ENCODE measurements at places on chromosomes 1 and 21.

DNA sequence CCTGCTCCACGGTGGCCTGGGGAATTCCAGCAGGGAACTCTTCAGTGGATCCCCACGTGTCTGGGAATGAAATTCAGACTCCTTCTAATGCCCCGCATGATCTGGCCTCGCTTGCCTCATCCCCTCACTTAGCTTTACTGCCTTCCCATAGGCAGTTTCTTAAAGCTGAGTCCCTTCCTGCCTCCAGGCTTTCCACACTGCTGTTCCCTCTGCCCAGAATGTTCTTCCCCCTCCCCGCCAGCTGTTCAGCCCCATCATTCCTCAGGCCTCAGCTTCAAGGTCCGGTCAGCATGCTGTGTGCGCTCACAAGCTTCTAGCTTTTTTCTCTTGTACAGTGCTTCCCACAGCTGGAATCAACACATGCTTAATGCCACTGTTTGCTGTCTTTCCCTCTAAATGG, 54.9 kb upstream of the WASF2 start:
- DNase-seq, result no peak

- no peak for DNase-seq
Observed at GRCh38 chr1:112402682-112403643, 6.9 kb downstream of the CTTNBP2NL start.

DNA sequence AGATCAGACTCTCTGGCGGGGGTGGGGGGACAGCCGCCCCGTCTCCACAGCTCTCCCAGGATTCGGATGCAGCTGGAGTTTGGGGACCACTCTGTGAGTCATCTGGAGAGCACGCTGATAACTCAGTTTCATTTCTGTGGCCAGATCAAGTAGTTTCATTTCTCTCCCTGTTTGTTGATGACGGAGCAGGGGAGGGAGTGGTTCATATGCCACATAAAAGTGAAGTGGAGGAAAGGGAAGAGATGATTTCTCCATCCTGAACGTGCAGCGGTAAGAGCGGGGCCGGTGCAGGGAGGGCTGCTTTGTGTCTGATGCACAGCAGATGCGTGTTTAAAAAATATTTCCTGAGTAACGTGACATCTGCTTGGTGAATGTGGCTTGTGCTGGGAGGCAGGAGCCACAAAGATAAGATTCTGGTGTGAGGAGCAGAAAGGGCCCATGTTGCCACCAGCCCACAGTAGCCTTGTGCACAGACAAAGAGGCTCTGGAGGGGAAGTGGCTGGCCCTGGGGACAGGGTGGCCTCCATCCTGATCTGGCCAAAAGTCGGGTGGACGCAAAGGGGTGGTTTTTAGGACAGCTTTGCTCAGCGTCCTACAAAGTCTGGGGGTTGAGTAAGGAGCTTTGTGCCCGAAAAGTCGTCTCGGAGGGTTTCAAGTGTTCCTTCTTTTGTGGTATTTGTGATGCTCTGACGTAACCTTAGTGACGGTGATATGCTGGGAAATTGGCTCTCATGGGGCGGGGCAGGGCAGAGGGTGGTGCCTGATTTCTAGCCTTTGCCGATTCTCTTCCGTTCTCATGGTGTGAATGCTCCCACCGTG, at the start of gene MX2:
Gene MX2 (plus strand): TSS at position 242 of the 819 bp plus-strand sequence. CDS start 14,880 bp downstream, outside the sequence.
- peak; percentile 65 for DNase-seq

DNA sequence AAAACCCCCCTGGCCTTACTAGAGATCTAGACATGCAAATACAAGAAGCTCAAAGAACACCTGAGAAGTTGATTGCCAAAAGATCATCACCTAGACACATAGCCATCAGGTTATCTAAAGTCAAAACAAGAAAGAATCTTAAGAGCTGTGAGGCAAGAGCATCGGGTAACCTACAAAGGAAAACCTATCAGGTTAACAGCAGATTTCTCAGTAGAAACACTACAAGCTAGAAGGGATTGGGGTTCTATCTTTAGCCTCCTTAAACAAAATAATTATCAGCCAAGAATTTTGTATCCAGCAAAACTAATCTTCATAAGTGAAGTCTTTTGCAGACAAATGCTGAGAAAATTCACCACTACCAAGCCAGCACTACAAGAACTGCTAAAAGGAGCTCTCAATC, 12.2 kb upstream of the SPRR2F start:
- no peak for DNase-seq

DNA sequence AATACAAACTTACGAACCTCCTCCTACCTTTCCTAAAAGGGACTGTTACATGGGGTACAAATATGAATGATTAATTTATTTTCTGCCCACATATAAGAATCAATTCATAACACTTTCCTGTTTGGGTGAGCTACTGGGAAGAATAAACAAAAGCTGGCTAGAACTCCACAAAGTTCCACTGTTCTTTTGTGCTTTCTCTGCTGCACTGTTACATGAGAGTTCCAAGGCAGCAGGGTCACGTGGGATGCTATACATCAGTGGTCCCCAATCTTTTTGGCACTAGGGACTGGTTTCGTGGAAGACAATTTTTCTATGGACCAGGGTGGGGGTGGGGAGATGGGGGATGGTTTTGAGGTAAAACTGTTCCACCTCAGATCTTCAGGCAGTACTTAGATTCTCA, 2.2 kb upstream of the ANGPTL7 start:
- no peak for DNase-seq

- DNase-seq, result no peak
Observed at GRCh38 chr1:199082778-199083389, 444.0 kb downstream of the PTPRC start.

DNA sequence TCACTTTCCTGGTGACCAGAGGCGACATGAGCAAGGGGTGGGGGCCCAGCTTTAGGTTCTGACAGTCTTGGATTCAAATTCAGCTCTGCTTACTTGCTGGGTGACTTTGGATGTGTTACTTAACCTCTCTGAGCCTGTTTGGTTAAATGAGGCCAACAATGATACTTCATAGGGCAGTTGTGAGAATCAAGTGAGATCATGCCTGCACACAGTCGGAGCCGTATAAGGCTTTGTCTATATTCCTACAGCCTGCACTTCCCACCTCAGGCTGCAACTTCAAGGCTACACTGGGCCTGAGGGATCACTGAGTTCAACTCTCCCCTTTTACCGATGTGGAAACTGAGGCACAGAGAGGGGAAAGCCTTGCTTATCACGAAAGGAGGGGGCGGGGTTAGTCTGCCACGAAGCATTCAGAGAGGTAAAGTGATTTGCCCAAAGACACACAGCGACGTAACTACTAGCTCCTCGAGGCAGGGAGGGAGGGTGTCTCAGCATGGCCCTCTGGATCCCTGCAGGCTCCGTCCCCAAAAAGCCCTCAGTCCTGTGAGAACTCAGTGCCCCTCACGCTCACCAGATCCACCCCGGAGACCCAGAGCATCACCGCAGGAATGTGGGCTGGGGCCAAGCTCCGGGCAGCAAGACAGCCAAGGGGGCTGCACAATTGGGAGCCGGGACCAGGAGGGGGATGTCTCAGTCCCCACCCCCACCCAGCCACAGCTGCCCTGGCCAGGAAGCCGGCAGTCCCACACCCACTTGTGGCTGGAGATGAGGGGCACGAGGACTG, 25.0 kb downstream of the SDC3 start:
- peak; percentile 64 for DNase-seq

DNA sequence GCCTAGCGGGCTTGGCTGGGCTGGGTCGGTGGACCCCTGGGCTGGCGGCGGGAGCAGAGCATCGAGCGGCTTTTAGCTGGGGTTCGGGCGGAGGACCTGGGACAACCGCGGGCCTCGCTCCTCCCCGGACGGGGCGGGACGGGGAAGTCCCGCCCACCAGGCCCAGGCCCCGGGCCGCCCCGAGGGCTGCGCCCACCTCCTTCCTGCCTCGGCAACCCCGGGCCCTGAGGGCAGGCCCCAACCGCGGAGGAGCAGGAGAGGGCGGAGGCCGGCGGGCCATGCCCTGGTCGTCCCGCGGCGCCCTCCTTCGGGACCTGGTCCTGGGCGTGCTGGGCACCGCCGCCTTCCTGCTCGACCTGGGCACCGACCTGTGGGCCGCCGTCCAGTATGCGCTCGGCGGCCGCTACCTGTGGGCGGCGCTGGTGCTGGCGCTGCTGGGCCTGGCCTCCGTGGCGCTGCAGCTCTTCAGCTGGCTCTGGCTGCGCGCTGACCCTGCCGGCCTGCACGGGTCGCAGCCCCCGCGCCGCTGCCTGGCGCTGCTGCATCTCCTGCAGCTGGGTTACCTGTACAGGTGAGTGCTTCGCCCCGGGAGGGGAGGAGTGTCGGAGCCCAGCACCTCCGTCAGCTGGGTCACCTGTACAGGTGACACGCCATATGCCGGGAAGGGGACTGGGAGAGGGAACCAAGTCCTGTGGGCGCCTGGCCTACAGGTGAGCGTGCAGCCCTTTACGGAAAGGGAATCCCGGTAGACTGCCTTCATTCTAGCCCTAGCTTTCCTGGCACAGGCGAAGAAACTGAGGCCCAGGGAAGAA, at the start of gene XKR8:
Gene XKR8 (plus strand): TSS at position 182 of the 812 bp plus-strand sequence. CDS start 97 bp downstream, at position 279.
- DNase-seq, result peak; percentile 93

GRCh38 chr1:70117046-70117445, 88.3 kb downstream of the LRRC40 start:
- DNase-seq, result no peak

GRCh38 chr1:43043695-43044094, 85.0 kb upstream of the SLC2A1 start:
- no peak for DNase-seq

- peak; percentile 78 for DNase-seq
Observed at GRCh38 chr1:220810179-220810653, 23.5 kb downstream of the MTARC1 start.

- DNase-seq, result no peak
Observed at GRCh38 chr1:102151242-102151641, 154.5 kb upstream of the OLFM3 start.

- DNase-seq, result no peak
Observed at GRCh38 chr1:110610696-110611286, 4.6 kb upstream of the KCNA2 start.
